ENCODE measurements at places on chromosomes 16 and 17.

GRCh38 chr17:9002606-9003354, 18.5 kb upstream of the NTN1 start:
- peak; percentile 59 for DNase-seq

DNA sequence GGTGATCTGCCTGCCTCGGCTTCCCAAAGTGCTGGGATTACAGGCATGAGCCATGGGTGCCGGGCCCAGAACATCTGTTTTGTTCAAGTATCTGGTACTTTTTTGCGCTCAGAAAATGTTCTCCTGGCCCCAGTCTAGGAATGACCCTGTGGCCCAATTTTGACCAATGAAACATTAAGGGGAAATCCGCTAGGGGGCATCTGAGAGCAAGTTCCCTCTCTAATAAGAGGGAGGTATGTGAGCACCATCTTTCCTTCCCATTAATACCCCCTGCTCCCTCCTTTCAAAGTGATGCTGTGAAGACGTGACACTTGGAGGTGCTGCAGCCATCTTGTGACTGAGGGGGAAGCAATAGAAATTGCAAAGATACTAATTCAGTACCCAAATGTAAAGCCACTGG, 16.5 kb upstream of the CLEC3A start:
- DNase-seq, result no peak

DNA sequence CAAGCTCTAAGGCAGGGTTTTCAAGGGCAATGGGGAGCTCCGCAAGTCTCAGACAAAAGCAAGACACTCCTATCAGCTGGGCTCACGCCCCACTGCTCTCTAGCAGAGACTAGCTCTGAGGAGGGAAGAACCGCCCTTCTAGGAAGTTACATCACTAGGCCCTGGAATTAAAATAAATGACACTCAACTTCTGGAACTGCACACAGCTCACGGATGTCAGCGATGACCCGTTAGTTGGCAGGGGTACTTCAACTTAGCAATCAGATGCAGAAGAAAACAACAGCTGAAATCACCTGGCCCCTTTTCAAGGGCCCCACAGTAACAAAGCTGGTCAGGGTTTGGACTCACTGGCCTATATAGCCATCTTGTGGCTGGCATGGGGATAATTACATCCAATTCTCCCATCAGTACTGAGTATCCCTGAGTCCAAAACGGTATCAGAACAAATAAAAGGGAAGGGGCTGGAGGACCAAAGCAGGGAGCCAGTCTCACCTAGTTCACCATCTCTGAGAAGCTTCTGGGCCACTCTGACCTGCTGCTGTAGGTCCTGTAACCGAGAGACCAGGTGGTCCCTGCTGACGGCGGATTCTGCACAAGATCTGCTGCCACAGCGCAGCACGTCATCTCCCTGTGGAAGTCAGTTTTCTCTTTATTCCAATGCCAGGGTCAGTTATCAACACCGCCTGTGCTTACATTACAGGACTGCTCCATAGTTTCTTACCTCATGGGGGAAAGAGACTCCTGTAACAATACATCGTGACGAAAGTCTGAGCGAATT, 22.2 kb downstream of the SERPINF1 start:
- DNase-seq, result peak; percentile 28

- no peak for DNase-seq
These were observed 33.0 kb upstream of the TMC5 start for GRCh38 chr16:19384656-19385055.

GRCh38 chr17:15914400-15915170, 30.3 kb upstream of the ADORA2B start:
- peak; percentile 68 for DNase-seq

- peak; percentile 11 for DNase-seq
These were observed 79.2 kb downstream of the MYH11 start for GRCh38 chr16:15777533-15778203.

DNA sequence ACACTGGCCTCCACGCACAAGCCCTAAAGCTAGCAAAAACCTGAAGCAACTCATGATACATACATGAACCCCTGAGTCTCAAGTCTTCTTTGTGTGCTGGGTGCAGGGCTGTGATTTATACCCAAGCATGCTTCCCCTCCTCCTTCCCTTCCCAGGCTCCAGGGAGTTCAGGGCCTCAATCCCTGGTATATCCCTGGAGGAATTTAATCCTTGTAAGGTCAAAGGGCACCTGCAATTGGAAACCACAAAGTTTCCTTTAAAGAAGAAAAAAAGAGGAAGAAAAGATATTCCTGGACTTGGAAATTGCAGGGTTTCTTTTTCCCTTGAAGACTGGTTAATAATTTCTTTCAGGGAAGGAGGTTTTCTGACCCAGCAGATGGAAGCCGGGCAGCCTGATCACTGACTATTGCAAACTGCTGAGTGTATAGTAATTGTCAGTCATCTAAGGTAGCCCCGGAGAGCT, 182.3 kb downstream of the AATF start:
- DNase-seq, result no peak

DNA sequence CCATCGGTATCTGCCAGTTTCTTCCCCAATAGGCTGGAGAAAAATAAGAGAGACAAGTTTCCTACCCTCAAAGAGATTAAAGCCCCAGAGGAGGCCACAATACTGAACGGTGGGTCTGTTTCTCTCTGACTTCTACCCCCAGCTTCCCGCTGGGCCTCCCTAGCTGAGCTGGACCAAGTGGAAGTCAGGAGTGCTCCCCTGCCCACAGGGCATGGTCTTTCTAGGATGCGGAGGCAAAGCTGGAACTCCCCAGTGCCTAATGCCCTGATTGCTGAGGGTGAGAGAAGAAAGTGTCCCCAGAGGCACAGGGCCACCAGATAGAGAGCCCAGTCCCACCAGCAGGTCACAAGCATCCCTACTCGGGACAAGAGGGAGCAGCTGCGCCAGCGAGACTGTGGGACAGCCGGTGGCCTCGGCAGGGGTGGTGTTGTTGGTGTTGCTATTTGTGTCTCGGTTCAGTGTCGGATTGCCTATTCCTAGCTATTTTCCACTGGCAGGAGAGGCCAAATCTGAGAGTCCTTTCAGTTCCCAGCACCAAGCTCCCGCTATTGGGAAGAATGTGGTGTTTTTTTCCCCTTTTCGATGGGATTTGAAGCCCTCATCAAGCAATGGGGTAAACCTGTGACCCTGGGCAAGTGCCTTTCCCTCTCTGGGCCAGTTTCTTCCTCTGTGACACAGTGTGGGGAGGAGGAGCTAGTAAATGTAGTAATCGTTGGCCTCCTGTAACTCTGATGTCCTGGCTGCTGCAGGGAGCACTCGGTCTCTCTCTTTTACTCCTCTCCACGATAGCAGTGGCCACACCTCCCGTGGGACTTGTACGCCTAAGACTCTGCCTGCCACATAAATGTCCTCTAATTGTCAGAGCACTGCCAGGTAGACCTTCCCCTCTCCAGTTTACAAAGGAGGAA, 22.5 kb upstream of the TBX2 start:
- no peak for DNase-seq

DNA sequence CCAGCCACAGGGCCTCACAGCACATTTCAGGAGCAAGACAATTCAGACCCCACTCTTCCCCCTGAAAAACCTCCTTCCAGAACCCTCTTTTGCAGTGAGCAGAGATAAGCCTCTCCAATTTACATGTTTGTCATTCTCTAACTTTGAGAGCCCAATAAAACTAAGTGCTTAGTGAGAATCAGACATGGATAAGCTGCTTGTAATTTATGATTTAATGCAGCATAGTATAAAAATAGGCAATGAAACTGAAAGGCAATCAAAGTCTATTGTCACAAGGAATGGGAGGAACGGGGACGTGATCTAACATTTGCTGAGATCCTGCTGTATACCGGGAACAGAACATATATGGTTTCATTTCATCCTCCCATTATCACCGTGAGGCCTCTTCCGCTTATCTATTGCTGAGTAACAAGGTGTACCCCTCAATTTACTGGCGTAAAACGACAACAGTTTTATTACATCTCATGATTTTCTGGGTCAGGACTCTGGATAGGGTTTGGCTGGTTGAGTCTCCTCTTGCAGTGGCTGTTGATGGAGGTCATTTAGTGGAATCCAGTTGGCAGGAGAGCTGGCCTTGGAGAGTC, 597.4 kb downstream of the MAF start:
- no peak for DNase-seq

GRCh38 chr16:86584071-86584685, 5.8 kb downstream of the FOXL1 start:
- DNase-seq, result peak; percentile 70

GRCh38 chr17:82245134-82246039, 16.5 kb downstream of the SLC16A3 start:
- DNase-seq, result no peak

- DNase-seq, result no peak
These were observed 138.8 kb downstream of the XYLT1 start for GRCh38 chr16:17331991-17332390.

GRCh38 chr17:62891659-62892058, 74.4 kb upstream of the TANC2 start:
- DNase-seq, result no peak

- DNase-seq, result no peak
These were observed 23.0 kb upstream of the CYLD start for GRCh38 chr16:50718761-50719400.

DNA sequence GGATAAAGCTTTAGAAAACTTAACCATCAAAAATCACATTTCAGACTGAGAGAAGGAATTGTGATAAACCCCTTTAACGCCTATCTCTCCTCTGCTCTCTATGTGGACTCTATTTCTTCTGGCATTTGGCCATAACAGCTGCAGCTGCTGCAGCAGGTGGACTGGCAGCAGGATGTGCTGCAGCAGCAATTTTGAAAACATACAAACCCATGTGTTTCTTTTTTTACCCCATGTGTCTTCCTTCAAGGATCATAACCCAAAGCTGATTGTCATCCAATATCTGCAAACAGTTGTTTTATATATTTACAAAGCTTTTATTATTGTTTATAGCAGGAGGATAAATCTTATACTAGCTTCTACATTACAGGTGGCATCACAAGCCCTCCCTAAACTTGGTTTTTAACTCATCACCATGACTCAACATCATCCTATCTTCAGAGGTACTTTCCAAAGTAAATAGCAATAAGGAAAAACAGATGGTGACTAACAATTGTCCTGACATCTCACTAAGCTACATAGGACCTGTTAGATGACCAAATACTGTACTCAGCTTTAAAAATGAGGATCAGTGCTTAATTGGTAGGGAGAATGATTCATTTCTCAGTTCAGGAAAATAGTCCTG, 14.5 kb upstream of the KRTAP9-2 start:
- no peak for DNase-seq

- no peak for DNase-seq
These were observed 326 bp downstream of the SRCIN1 start for GRCh38 chr17:38605411-38605840.

DNA sequence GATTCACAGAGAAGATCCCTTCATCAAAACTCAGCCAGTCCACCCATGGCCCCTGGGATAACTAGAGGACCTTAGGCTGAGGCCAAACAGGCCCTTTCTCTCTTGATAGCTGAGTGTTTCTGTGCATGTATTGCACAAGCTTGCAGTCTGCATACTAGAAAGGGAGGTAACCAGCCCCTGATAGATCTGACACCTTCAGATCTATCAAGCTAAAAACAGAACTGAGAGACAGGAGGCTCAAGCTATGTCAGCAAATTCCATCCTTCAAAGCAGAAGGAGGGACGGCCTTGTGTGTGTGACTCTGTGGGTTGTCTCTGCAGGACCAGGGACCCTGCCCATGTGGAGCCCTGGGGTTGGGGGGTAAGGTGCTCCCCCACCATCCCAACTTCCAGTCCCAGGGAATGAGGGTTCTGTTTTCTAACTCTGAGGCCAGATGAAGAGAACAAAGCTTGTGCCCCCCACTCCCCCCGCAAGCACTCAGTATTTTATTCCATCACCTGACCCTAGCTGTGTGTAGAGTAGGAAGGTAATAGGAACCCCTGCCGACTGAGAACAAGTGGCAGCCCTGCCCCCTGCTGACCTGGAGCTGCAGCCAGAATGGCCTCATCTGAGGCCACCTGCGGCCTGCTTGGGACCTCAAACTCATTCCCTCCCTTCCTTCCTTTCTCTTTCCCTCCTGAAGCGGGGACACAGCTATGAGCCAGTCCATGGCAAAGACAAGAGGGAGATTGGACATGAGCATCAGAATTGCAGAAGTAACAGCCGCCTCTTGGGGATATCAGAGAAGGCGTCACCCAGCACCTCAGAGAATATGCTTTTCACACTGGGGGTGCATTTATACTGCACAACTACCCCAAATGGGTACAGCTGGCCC, 63.8 kb downstream of the SMPD3 start:
- DNase-seq, result no peak

Measured in SJSA1 (cell line).